ENCODE measurements at places on chromosomes 12 and 14.

- no peak for DNase-seq
Observed at GRCh38 chr14:38553586-38553985, 297.7 kb upstream of the CLEC14A start.

- DNase-seq: no peak
Observed at GRCh38 chr12:175250-175649, 38.7 kb downstream of the SLC6A12 start.

- no peak for DNase-seq
Observed at GRCh38 chr12:111343181-111343580, 25.7 kb downstream of the PHETA1 start.

GRCh38 chr14:93960108-93960475, 16.3 kb downstream of the ASB2 start:
- DNase-seq: no peak

- no peak for DNase-seq
Observed at GRCh38 chr14:87542288-87542687, 450.7 kb downstream of the GALC start.

DNA sequence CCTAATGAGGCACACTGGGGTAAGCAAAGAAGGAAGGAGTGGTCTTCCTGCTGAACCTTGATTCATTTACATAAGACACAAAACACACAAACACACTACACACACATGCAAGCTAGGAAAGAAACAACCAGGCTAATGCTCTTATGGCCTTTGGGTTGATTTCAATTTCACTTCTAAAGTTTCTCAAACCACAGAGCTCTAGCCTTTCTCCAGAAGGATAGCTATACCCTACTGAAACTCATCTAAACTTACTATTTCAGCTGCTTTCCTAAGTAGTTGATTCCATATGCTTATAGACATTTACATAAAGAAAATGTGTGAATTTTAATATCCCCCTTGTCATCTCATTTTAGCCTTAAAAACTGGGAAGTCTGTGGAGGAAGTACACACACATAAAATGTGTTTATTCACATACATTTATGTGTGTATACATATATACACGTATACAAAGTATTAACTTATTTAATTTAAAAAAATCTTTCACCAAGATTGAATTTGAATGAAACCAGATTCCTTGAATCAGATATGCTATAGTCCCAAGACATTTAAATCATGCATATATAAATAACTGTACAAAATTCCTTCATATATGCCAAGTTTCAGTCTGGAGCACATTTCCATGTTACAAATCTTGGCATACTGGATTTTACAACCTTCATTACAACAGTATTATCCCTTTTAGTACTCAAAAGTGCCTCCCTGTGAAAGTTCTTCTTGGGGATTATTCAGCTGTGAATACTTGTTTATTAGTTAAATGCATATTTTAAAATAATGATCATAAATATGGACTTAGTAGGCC, 231.8 kb upstream of the NPAS3 start:
- DNase-seq: no peak

- DNase-seq: no peak
Observed at GRCh38 chr14:92582706-92583452, 69.3 kb downstream of the RIN3 start.

DNA sequence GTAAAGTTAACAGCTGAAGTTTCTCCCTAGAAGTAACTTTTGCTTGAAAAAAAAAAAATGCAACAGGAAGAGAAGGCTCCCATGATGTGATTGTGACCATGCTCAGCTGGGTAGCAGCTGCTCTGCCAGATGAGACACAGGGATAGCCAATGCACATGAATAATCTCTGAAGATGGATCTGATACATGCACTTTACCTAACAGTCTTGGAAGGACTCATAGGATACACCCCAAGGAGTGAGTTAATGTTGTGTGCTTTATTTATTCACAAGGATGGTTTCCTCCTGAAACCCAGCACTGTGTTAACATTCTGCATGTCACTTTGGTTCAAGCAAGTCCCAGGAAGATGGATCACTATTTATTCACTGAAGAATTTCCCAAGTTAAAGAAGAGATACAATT, 46.5 kb downstream of the NDUFA12 start:
- no peak for DNase-seq

DNA sequence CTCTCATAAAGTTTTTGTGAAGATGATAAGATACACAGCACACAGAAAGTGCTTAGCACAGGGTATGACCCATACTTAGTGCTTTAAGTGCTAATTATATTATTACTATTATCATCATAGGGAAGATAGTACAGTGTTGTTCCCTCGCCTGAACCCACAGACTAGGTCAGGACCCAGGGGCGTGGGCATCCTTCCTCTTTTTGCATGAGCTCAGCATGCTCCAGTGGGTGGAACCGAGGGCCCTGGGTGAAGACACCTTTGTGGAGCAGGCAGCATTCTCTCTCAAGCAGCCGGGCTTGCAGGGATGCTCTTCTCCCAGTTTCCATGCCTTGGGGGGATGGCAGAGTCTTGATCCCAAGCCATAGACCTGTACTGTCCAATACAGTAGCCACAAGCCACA, 34.8 kb downstream of the CRACR2A start:
- DNase-seq: no peak

GRCh38 chr14:92649934-92650545, 98.4 kb downstream of the LGMN start:
- no peak for DNase-seq

DNA sequence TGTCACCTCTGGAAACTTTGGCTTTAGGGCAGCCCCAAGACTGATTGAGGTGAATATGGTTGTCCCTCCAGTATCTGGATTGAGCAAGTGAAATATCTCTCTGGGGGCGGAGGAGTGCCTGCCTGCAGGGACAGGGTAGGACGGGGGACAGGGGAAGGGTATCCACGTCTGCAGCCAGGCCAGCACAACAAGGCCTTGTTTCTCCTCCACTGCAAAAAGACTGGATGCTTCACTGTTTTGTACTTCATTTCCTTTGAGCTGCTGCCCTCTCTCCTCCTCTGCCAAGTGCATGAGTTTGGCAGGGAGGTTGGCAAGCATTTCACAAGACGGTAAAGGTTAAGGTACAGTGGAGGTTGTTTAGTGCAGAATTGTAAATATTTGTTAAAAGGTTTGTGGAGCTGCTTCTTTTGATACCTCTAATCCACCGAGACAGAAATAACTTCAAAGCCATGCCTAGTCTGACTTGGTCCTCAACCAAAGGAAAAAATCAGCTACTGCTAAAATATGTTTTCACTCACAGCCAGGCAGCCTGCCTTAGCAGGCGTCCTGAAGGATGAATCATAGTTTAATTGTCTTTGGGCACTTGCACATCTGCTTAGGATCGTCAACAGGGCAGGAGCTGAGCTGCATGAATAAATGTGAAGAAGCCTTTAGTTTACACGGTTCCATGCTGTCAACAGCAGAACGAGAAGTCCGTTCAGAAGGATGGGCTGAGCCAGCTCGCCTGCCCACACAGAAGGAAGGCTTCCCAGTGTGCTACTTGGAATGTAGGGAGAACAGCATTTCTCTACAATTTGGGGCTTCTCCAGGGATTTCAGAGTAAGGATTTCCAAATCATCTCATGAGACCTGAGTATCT, 269.7 kb downstream of the TTC6 start:
- DNase-seq: no peak

GRCh38 chr12:101470939-101471338, 4.2 kb upstream of the SPIC start:
- DNase-seq: no peak

DNA sequence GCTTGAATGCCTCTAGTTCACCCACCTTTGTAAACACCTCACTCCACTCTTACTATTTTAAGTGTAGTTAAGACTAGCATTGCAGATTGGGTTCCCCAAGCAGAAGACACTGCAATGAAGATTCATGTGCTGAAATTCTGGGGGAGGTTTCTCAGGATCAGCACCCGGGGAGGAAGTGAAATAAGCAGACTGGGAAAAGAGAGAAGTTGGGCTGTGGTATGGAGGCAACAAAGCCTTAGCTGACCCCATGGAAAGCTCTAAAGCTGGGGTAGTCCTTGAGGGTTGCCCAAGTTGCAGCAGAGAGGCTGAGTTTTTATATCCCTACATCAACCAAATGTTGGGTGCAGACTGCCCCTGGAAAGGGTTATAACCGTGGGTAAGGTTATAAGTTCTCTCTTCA, 23.9 kb upstream of the IGF1 start:
- no peak for DNase-seq

- DNase-seq: peak; percentile 4
Observed at GRCh38 chr12:19031032-19031431, 98.5 kb upstream of the PLEKHA5 start.

- no peak for DNase-seq
Observed at GRCh38 chr14:32986791-32987540, 48.3 kb downstream of the NPAS3 start.

DNA sequence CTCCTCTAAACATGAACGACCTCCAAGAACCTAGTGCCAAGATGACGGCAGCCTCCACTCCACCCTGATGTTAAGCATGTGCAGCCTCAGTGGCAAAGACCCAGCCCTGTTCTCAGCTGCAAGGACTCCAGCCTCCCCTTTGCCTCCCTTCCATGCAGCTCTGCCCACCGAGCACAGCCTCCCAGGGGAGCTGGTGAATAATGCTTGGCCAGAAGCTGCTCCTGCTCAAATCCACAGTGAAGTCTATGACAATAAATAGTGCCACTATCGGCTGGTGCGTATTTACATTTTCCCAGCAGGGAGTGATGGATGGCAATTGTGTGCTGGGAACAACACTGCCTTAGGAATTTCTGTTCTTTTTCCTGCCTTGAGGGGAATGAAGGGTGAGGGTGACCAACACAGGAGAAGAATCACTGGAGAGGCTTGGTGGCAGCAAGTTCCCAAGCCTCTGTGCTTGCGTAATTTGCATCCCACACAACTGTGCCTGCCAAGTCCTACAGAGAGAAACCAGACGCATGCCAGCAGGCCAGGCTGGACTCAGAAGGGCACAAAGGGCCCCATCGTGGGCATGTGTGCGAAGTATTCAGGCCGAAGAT, 29.9 kb upstream of the TC2N start:
- no peak for DNase-seq

DNA sequence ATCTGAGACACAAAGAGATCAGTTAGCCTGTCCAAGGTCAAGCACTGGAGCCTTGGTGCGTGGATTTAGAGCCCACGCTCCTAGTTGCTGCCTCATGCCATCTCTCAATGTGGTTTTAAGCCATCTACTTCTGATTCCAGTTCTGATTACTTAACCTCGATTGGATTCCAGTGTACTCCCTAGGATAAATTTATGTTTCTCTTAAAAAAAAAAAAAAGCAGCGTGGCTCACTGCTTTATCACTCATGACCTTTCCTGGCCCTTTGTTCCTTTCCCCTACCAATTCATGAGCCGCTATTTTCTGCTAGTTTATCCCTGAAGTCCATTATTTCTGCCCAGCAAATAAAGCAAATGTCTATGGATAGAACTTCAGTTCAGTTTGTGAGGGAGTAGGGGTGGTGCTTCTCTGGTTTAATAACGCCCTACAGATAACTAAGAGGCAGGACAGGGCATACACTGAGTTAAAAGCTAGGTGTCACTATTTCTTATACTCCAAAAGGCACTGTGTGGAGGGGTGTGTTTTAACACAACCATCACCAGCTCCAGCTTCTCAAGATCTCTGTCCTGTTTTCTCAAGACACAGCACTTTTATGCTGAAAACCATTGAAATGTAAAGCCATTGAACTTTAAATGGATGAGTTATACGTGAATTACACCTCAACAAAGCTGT, 9.8 kb upstream of the PARP11 start:
- no peak for DNase-seq

- DNase-seq: no peak
Observed at GRCh38 chr12:503111-503761, 43.5 kb downstream of the B4GALNT3 start.

GRCh38 chr12:65948320-65949008, 124.2 kb downstream of the HMGA2 start:
- DNase-seq: peak; percentile 97

DNA sequence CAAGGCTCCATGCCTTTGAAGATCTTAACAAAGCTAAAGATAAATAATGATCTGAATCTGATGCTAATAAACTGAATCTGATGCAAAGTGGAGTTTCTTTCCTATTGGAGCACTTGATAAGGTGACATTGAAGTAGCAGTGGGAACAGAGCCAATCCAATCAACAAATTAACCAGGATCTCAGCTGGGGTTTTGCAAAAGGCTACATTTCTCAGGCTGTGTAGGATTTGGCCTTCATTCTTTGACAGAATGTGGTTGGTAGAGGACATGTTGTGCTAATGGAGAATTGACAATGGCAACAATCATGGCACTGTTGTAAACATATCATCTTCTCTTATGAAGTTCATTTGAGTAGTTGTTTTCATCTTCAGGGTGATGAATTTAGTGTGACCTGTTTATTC, 164.9 kb downstream of the CCDC91 start:
- DNase-seq: no peak

DNA sequence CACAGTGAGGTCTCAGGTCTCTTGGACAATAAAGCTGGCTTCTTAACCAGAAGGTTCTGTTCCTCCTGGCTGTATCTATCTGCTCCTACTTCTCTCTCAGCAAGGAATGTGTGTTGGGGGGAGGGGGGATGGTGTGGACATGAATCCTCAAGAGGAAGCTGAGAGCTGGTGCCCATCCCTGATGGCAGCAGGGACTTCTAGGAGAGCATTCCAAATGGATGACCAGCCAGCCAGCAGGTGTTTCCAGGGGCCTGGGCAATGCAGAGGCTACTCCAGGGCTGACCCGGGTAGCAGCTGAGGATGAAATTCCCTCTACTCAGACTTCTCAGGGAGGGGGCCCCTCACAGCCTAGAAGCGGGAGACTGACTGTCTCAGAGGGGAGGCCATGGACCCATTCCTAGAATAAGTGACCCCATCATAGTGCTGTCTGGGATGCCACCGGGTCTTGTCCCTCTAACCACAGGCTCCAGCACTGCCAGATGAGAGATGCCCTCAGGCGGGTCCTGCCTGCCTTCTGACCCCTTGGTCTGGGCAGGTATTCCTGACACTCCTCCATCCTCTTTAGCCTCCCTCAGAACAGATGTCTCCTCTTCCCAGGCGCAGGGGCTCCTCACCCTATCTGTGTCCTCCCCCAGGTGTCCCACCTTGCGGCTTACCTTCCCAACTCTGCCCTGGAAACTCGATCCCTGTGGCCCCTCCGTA, 1.2 kb downstream of the RAB15 start:
- DNase-seq: no peak

- DNase-seq: peak; percentile 7
Observed at GRCh38 chr14:97180304-97181200, 383.4 kb downstream of the VRK1 start.

Data from Panc1 (cell line).